Cerebellum (tissue), 4 donors: ENCODE measurements at places on chromosomes 11 and 22.

DNA sequence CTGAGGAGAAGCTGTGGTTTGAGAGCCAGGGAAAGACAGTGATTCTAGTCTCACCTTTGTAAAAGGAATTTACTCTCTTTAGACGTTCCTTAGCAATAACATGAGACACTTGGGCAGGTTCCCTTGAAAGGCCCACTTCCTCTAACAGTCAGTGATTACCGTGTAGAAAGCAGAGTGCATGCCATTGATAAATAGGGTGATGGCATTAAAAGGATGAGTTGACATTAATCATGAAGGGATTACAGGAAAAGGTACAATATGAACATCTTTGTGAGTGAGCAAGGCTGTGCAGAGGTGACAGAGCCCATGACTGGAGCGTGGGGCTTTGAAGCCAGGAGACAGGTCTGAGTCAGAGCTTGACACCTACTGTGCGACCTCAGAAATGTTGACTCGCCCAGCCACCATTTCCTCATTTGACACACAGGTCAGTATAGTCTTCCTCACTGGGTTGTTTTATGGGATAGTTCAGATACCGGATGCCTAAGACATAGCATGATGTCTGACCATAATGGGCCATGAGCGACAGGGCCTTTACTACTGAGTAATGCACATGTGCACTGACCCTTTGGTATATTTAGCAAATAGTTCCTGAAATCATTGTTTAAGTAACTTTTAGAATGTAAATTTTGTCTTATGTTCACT is 341.7 kb upstream of the MTNR1B start:
- DNase-seq: no peak

DNA sequence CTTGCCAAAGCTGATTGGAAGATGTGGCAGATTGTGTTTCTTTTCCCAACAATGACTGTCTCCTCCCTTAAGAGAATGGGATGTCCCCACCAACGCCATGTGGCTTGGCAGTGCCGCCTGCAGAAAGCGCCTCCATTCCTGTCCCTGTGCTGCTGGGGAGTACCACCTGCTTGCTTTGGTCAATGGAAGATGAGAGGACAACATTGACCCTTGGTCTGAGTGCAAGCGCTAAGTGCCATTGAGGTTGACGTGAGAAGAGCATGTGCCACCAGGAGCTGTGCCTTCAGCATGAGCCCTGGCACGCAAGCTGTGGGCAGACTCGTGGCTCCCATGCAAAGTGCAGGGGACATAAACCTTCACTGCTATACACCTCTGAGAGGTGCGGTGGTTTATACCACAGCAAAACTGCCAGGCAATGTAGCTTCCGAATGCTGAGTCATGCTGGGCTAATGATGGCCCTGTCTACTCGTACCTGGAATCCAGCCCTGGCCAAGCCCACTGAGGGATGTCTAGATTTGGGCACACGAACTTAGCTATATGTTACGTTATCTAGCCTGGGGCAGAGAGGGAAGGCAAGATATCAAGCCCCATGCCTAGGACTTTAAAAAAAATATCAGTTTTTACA is 41.9 kb downstream of the MYEOV start:
- no peak for DNase-seq

GRCh38 chr22:40263191-40263590 is 83.1 kb upstream of the ADSL start:
- DNase-seq: no peak

- no peak for DNase-seq
These were observed 528 bp downstream of the FAT3 start for GRCh38 chr11:92225125-92225567.
